ENCODE measurements at places on chromosomes 16 and 17. TPM values are rescaled to one million over a fixed set of nuclear protein-coding genes. Genes with fewer than 3 reads are reported as not detected.

DNA sequence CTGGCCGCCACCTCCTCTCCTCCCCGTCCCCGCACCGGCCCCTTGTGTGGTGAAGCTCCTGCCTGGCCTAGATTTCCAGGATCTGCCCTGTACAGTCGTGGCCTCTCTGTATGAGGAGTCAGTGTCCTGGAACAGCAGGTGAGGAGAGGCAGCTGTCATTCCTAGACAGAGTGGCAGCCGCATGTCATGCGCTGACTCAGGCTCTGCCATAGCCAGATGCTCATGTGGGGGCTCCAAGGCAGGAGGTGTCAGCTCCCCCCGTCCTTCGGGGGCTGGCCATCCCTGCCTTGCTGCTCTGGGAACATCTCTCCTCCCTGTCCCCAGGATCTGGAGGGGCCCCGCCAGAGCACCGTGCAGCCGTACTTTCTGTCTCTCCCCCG, 60.4 kb downstream of the BAIAP2 start:
- no peak for DNase-seq

DNA sequence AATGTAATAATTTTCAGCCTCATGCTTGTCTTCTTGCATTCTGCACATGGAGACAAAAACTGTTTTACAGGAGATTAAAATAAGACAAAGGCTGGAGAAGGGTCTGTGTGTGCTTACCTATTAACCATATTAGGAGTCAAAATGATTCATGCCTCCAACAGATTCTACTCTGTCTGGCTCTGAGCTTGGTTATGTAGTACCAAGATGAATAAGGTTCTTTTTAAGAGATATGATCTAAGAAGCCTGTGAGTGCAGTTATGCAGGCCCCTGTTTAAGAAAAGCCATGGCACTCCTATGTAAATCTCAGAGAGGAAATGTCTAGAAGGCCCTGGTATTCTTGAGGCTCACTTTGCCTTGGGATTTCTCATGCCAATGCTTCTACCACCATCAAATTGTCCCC, 486.6 kb upstream of the CDH11 start:
- DNase-seq, result no peak

- DNase-seq, result no peak
These were observed 15.0 kb downstream of the HASPIN start for GRCh38 chr17:3738562-3739295.

DNA sequence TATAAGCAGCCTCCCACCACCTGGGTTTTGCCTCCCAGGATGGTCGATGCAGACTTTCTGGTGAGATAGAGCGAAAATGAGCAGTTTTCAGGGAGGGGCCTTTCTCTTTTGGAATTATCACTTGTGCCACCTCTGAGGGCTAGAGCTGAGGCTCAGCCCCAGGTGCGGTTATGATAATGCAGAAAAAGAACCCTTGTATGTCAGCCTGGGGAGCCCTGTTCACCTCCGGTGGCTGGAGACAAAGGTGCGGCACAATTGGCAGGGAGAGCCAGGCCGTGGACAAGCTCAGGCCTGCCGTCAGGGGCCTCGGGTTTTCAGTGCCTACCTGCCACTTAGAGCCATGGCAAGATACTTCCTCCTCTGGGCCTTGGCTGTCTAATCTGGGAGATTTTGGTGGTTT, 4.4 kb downstream of the SCPEP1 start:
- DNase-seq, result no peak

Gene KRT222
- total RNA-seq, result not detected

Gene SOST
- 0.24 TPM for total RNA-seq

Gene C17orf78
- not detected for total RNA-seq

Gene SPATA22
- total RNA-seq, result not detected

All from A172 (cell line).